Daoy (cell line): ENCODE measurements at places on chromosomes 16 and 17. TPM values are rescaled to one million over a fixed set of nuclear protein-coding genes. Genes with fewer than 3 reads are reported as not detected.

DNA sequence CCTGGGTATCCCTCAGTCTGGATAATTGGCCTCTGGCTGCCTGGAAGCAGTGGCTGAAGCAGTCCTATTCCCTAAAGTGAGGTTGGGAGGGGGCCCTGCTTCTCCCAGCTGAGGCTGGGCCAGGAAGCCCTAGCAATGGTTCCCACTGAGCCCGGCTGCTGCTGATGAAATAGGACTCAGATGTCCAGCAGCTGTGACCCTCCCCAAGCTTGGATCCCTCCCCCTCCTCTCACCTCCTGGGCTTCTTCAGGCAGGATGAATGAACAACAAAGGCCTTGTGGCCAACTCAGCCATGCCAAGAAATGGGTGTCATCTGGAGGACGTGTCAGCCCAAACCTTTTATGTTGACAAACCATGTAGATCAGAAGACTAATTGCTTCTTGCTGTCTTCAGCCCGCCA is 42.0 kb downstream of the AXIN2 start:
- no peak for DNase-seq

GRCh38 chr17:74768069-74768762 is 7.9 kb downstream of the NAT9 start:
- peak; percentile 75 for DNase-seq

CALCOCO2 gene
- 11.0 and 20.9 TPM in 2 replicates for total RNA-seq

ATAD5 gene
- 9.7 and 11.0 TPM in 2 replicates for total RNA-seq

- DNase-seq, result no peak
Measured at GRCh38 chr16:4696172-4696904, 3.0 kb downstream of the NUDT16L1 start.

GRCh38 chr17:73924114-73924908 is 279.2 kb upstream of the RPL38 start:
- no peak for DNase-seq

GRCh38 chr17:17535957-17536356 is 39.8 kb upstream of the RASD1 start:
- no peak for DNase-seq

CCL14 gene
- not detected in 2 replicates for total RNA-seq

CRISPLD2 gene
- total RNA-seq, result 21.6 and 25.7 TPM in 2 replicates

PIK3R5 gene
- total RNA-seq, result not detected in 2 replicates
